ENCODE measurements at places on chromosomes 3 and 15.

GRCh38 chr15:88543065-88543776 lies 3.3 kb downstream of the DET1 start:
- no peak for DNase-seq

- DNase-seq = peak; percentile 73
These were observed 21.6 kb downstream of the B4GALT4 start for GRCh38 chr3:119219069-119219468.

GRCh38 chr3:196633555-196634151 lies 5.8 kb upstream of the NRROS start:
- no peak for DNase-seq

GRCh38 chr3:59285560-59285959 lies 235.7 kb upstream of the CFAP20DC start:
- DNase-seq = no peak

DNA sequence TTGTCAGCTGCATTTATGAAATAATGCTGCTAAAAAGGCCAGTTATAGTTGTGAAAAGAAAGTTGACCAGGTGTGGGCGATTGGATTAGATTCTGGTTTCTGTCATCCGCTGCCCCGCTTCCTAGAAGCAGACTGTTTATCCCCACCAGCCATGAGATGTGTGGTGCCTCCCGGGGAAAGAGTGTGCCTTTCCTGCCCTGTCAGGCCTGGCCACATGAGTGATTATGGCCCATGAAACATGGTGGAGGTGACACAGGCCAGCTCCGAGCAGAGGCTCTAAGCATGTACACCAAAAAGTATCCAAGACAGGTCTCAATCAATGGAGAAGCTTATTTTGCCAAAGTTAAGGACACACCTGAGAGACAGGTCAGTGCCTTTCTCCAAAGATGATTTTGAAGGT lies 85.4 kb upstream of the ABHD2 start:
- no peak for DNase-seq

DNA sequence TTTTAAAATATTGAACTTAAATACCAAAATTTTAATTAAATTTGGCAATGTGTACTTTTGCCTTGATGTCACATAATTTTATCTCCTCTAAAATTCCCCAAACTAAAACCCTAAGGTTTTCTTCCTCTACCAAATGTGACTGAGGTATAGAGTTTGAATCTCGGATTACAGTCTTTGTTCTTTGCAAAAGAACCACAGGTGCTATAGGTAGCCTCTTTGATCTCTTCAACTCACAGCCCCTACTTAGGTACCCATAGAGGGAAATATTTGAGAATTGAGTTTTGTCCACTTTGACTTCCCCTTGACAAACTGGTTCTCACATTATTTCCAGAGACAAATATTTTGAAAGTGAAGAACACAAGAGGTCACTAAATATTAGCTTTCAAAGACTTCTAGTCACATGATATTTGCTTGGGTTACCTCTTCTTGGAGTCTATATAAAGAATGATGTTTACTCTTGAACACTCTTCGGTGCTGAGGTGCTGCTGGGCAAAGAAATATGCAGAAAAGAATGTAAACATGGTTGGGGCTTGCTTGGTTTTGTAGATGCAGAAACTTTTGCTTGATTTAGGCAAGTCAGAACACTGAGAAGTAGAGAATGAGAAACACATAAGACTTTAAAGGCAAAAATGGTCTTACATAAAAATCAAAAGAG lies 120.8 kb upstream of the MCTP2 start:
- no peak for DNase-seq

DNA sequence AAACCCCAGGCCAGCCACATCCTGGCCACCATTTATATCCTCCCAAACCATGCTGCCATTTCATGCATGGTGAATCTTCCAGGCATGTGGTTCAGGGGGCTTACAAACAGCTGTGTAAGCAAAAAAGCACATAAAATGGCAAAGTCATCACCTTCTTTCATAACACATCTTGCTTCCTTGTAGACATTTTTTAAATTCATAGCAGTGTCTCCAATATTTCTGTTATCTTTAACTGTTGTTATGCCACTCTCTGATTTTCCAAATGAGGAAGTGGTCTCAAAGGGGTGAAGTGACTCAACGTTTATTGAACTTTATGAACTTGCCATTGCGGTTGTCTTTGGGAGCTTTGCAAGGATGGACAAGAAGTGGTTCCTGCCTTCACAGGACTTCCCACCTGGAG lies 264.4 kb downstream of the MEX3B start:
- no peak for DNase-seq

DNA sequence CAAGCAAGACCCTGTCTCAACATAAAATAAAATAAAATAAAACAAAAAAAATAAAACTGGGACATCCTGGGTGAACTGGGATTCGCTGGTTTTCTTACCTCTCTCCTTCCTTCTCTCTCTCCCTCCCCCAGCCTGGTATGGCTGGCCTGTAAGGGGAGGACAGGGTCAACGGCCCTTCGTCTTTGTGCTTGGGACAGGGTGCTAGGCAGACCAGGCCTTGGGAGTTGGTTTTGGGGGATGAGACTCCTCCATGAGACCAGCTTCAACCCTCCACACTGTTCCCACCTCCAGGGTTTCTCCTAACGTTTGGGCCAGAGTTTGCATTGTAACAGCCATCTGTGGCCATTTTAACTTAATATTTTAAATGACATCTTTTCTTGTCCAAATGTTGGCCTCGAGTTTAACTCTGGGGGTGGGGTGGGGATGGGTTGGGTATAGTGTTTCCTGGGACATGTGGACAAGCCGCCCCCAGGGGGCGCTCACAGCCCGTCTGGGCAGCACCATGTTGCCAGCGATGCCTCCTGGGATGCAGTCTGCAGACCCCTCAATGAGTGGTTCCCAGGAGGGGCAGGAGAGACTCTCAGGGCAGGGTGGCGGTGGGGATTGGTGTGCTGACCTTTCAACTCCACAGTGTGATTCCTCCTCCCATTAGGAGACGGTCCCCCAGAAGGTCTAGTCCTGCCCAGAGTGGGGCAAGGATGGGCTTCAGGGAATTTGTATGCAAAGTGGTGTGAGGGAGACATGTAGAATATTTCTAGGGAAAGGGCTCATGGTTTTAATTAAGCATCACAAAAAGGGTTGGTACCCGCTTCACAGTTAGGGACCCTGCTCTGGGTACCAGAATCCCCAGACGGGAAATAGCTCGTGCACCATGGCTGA lies 37.7 kb upstream of the LCTL start:
- DNase-seq = peak; percentile 58

DNA sequence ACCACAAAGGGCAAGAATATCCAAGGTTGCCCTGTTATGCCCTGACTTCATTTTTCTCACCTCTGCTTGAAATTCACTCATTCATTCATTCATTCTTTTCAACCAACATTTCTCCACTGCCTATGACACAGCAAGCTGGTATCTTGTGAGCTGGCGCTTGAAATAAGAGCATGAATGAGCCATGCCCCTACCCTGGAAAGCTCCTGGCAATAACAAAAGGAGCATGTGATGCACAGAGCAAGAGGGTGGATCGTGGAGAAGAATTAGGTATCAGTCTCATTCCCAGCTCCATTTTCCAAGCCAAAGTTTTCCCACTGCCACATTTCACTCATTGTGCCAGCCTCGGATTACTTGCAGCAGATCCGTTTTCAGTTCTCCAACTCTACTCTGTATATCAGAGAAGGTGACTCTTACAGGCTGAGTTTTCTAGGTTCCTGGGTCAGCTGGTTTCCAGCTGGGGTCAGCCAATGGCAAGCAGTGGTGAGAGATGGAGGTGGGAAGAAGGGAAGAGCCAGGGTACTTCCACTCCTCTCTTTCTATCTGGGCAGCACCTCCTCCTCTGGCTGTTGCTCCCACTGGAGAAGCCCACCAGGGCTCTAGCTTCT lies 144.8 kb downstream of the SUCLG2 start:
- DNase-seq = no peak

GRCh38 chr15:29094711-29095110 lies 174.9 kb downstream of the NSMCE3 start:
- DNase-seq = no peak

DNA sequence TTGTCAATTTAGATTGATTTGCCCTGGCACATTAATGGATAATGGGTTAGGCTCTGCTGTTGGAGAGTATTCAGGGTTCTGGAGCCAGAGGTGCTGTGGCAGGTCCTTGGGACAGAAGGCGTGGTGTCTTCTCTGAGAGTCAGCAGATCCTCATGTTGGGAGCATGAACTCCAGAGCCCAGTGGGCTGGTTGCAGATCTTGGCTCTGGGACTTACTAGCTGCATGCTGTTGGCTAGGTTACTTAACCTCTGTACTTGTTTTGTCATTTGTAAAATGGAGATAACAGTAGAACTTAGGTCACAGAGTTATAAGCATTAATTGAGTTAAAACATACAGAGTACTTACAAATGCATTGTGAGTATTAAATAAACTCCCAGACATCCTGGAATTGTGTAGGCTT lies 77.6 kb downstream of the CCK start:
- no peak for DNase-seq

DNA sequence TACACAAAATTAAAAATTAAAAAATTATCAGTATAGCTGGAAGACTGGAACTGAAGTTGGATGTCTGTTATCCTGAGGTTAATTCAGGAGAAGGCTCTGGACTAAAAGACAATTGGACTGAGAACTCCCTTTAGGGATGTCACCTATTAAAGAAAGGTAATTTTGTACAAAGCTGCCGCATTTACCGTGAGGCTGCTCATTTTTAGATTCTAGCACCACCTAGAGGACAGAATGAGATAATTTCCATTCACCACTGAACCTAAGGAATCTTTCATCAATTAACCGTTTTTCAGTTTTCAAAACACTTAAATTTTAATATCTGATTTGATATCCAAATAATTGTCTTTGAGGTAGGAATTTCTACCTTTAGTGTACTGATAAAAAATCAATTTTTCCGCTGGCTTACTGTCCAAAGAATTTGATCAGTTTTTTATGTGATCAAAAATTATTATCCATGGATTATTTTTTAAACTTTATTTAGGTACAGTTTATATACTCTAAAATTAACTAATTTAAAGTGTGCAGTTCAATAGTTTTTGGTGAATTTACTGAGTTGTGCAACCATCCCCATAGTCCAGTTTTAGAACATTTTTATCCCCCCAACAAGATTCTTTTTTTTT lies 106.7 kb upstream of the TNIK start:
- DNase-seq = peak; percentile 7

DNA sequence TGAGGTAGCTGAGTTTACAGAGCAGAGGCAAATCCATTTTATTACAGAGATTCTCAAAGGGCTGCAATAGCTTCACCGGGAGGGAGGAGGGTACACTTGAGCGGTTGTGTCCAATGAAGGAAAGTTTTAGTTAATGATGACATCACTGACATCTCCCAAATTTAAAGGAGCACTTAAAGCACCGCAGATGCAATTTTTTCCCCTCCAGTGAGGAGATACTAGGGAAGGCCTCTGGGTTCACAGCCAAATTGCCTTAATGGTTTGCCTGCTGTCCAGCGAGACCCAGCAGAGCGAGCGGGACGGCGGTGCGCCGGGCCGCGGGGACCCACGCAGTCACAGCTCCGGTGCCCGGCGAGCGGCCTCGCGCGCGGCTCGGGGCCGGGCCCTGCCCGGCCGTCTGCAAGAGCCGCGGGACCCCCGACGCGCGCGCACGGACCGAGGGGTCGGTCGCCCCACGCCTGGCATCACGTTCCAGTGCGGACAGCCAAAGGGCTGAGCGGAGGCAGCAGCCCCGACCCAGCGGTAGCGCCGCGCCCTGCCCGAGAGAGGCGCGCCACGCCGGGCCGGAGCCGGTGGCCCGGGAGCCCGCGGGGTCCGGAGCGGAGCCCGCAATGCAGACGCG lies 160.5 kb upstream of the CHRNA7 start:
- no peak for DNase-seq

DNA sequence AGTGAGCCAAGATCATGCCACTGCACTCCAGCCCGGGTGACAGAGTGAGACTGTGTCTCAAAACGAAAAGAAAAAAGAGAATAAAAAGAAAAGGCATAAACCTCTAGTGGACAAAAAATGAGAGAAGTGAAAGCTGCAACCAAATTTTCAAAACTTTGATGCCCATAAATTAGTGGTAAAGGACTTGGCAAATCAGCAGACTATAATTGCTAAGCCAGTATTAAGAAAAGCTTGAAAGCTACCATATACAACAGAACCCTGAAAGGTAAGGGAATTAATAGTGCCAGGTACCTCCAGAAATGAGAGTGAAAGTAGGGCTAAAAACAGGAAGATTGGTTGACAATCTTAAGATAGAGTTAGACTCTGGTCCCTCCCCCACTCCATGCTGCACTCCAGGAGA lies 32.9 kb upstream of the SLC22A13 start:
- DNase-seq = no peak

DNA sequence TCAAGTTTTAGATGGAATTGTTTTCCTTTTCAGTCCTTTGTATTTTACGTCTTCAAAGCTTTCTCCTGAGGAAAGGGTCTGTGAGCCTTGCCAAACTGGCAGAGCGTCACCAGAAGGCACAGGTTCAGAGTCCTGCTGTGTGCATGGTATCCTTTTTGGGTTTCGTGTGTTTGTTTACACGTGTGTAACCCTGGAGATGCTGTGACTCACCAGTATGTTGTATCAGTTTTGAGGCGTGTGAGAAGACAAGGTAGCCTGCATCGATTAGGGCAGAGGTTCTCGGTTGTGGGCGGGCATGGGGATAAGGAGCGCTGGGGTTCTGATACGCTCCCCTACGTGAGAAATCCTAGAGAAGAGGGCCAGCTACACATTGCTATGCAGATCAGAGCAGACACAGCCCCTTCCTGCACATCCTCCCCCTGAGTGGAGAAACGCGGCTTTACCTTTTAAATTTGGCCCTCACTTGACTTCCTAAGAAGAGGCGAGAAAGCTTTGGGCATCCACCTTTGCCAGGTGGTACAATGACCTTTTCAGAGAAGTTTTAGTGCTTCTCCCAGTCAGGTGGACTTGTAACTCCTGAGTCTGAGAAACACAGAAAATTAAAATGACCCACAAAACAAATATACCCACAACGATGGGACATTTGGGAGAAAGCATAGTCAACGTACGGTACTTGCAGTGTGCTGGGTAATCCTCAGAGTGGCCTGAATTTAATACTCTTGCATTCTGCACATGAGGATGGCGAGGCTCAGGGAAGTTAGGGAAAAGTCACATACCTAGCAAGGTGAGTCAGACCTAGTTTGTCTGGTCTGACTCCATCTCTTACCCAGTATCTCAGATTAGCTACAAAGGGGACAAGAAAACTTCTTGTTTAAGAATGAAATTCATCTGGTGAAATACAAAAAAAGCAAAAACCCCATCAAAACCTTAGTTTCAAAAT lies 38.1 kb downstream of the TRAK1 start:
- DNase-seq = no peak

DNA sequence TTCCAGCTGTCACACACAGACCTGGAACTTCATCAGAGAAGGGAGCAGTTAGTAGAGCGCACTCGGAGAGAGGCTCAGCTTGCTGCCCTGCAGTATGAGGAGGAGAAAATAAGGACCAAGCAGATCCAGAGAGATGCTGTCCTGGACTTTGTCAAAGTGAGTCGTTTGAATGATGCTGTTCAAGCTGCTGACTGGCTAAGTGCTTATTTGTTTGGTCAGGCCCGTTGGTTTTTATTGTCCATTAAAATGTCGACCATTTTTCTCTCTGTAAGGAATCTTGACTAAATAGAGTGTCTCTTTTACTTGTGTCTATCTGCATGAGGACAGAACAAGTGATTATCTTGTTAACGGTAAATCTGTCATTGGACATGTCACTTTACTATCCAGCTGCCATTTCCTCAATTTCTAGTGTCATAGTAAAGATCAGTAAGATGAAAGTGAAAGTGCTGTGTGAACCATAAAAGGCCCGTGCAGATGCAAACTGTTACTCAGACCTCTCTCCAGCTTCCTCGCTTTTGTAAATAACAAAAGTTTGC lies 56.9 kb downstream of the LRCH3 start:
- peak; percentile 73 for DNase-seq
